ENCODE measurements at places on chromosomes 13 and 19. TPM values are rescaled to one million over a fixed set of nuclear protein-coding genes. Genes with fewer than 3 reads are reported as not detected.

Gene MRPS12
- 83.7 TPM for total RNA-seq

Gene TPTE2
- not detected for total RNA-seq

Gene DPP9
- 47.9 TPM for total RNA-seq

Gene TMPRSS9
- not detected for total RNA-seq

GRCh38 chr13:72113076-72113475, 246.1 kb upstream of the DACH1 start:
- DNase-seq: no peak
